ENCODE measurements at places on chromosomes 5 and 9.

DNA sequence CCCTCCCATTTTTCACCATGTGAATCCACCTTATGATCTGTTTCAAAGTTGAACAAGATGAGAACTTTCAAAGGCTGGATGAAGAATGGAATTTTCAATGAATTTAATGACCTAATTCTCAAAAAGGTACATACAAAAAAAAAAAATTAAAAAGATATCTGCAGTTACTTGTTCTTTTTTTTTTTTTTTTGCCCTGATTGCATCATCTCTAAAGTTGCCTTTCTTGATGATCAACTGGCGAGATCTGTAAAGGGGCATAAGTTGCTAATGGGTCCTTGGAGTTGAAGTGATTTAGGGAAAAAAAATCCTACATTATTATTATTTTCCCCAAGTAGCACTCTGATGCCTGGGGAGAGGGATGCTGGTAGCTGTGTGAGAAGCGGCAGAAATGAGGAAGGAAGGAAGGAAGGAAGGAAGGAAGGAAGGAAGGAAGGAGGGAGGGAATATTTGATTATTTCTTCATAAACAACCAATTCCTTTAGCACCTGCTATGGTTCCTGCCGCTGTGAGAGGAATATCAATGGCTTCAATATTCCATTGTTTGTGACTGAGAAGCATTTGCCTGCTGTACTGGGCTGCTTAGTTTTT, 48.8 kb upstream of the CD180 start:
- no peak for DNase-seq

DNA sequence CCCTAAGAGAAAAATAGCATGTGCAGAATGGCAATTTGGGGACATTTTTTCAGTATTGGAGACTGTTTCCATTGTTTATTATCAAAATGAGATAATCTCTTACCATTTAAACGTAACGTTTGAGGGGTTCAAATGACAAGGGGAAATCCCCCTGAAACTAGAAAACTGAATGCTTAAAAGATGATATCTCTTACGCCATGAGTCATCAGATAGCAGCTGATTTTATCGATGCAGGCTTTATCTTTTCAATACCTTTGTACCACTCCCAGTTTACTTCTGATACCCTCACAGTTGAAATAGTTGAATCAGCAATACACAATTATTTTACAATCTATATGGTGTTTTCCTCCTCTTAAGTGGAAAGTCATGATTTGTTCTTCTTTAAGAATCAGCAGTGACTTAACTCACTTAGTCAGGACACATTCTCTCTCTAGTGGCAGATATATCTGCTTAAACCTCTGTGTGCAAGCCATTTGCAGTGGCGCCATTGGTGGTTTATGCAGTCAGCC, 29.2 kb downstream of the OSMR start:
- DNase-seq, result no peak

DNA sequence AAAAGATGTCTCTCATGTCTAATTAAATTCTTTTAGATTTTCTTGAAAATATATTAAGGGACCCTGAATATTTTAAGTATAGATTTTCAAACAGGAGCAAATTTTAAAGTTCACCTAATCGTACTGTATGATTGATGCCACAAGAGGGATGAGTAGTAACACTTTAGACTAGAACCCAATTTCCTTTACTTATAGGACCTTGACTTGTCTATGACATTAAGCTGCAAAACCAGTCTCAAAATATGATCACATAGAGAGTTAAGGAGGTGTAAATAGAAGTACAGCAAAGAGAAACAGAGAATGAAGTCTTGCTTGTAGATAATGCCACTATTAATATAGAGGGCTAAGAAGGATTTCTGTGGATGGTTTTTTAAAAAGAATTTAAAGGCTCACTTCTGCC, 312.9 kb upstream of the PRR16 start:
- DNase-seq, result no peak

GRCh38 chr5:14258840-14259239, 115.7 kb downstream of the TRIO start:
- DNase-seq, result no peak

GRCh38 chr9:2859776-2860379, 16.0 kb upstream of the PUM3 start:
- peak; percentile 52 for DNase-seq

GRCh38 chr5:175658299-175659145, 651 bp downstream of the HRH2 start:
- DNase-seq, result peak; percentile 41

GRCh38 chr5:11822598-11822997, 81.6 kb downstream of the CTNND2 start:
- no peak for DNase-seq

GRCh38 chr5:50744776-50745175, 78.3 kb downstream of the PARP8 start:
- no peak for DNase-seq

GRCh38 chr5:131716650-131717049, 80.2 kb downstream of the FNIP1 start:
- no peak for DNase-seq

DNA sequence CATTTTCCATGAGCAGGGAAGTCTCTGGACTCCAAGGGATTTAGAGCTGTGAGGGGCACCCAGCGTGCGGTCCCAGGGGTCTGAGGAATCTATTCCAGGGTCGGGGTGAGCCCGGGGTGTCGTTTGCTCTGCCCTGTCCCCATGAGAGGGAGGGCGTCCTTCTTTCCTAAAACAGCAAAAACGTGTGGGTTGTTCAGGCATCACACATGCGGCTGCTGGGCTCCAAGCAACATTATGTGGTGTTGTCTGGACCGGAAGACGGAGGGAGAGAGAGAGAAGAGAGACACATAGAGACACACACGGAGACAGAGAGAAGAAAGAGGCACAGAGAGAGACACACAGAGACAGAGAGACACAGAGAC, 42.7 kb upstream of the COL5A1 start:
- no peak for DNase-seq

DNA sequence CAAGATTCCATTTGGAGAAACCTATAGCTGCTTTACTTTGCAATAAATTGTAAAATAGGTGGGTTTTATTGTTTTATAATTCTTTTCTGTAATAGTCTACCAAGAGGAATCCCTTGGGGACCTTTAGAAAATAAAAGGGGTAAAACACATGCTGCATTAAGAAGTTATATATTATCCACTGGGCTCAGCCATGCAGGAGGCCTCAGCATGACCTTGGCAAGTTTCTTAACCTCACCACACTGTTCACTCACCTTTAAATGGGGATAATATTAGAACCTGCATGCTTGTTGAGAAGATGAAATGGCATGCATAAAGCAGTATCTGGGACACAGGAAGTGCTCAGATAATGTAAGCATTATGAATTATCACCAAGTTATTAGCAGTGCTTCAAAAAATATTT, 120.2 kb downstream of the SEMA5A start:
- no peak for DNase-seq

DNA sequence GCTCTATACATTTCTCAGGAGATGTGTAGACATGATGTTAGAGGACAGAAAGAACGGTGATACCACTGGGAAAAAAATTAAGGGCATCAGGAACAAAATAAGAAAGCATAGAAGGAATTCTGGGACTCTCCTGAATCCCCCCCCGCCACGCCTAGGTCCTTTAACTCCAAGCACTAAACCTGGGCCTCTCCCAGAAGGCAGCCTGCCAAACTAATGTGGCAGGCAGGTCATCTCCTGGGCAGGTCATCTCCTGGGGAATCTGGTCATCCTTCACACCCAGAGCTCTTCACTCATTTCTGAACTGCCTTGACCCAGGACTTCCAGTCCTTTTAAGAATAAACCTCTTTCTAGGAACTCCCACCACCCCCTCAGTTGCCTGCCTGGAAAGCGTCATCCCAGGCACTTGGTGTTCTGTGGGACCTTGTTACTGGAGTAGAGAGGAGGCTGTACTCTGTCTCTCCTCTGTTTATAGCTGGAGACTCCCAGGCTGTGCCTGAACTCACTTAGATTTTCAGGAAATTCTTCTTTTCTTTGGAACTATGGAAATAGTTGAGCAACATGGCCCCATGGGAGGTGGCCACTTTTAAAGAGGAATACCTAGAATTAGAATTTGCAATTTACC, 24.1 kb downstream of the PSAT1 start:
- no peak for DNase-seq

DNA sequence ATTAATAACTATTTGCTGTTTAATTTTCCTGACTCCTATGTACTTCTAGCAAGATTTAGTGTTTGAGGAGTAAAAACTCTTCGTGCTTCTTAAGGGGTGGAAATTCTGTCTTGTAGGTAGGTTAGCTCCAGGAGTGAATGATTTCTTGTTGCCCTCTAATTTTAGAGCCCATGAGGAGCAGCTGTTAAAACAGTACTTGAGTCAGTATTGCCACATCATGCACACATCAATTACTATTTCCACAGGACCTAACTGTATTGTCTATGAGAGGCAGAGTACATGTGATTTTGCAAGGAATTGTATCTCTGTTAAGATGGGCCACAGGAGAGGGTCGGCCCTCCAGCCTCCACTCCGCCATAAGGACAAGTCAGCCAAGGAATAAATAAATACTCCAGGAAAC, 91.2 kb downstream of the PDZD2 start:
- DNase-seq, result no peak

GRCh38 chr5:157571357-157571827, 4.2 kb downstream of the ADAM19 start:
- DNase-seq, result no peak

GRCh38 chr5:166710271-166710670, 1581.2 kb upstream of the WWC1 start:
- no peak for DNase-seq

GRCh38 chr5:172868436-172868923, 34.4 kb downstream of the ERGIC1 start:
- no peak for DNase-seq

DNA sequence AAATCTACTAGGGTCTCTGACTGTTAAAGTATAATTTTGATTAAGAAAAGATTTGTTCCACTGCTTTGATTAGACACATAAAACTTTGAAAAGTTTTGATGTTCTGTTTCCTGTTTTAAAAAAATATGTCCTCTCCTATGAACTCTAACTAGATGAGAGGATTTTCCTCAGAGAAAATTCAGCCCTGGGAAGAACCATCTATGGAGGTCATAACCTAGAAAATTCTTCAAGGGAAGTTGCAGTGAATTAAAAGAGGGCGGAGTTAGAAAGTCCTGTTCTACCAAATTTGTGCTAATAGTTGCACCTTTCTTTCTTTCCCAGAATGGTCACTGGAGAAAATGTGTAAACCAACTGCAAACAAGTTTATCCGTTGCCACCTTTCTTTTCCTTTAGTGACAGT, 27.7 kb downstream of the PIK3R1 start:
- no peak for DNase-seq

- DNase-seq, result no peak
Observed at GRCh38 chr9:38431116-38431515, 6.9 kb upstream of the IGFBPL1 start.

GRCh38 chr5:137624786-137625349, 111.0 kb downstream of the KLHL3 start:
- DNase-seq, result no peak

Measured in activated naive CD4-positive, alpha-beta T cell treated with anti-CD3 and anti-CD28 coated beads, Interleukin-2, amount 50 U/mL, for 16 hours (primary cell).